H1 (cell line): ENCODE measurements at places on chromosomes 2 and 18.

GRCh38 chr2:224904381-224904780, 137.9 kb downstream of the DOCK10 start:
- DNase-seq, result no peak

- no peak for DNase-seq
Measured at GRCh38 chr18:62479574-62479973, 43.3 kb upstream of the ZCCHC2 start.

DNA sequence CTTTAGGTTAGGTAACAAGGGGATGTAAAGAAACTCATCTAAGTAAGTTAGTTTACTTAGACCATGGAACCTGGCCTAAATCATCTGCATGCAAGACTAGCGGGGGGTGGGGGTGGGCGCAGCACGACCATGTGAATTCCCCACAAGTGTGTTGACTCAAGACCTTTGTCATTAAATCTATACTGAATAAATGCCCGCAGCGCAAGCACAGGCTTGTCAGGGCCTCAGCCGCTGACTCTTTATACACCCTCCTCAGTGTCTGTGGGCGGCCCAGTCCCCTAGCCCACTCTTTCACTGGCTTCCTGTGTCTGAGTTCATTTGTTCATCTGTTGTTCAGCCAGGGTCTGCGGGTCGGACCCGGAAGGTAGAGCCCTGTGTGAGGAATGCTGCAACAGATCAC, 17.8 kb downstream of the MAP3K2 start:
- DNase-seq, result no peak

DNA sequence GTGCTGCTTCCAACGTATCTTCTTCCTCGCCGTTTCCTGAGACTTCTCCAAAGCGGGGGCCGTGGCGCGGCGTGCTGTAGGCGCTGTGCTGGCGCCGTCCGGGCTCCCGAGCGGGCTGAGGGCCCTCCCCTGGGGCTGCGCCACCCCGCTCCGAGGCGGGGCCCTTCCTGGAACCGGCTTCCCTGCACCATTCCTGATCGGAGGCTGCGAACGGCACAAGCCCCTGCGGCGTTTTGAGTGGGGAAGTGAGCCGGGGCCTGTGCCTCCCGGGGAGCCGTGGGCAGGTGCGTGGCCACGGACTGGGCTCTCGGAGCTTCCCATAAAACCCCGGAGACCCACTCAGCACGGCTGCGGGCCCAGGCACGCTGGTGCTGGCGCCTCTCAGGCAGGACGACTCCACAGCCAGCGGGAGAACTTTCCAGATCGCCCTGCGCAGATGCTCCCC, 74.7 kb downstream of the PSMG2 start:
- DNase-seq, result no peak

- DNase-seq, result no peak
Measured at GRCh38 chr2:128812183-128812940, 493.7 kb upstream of the HS6ST1 start.

DNA sequence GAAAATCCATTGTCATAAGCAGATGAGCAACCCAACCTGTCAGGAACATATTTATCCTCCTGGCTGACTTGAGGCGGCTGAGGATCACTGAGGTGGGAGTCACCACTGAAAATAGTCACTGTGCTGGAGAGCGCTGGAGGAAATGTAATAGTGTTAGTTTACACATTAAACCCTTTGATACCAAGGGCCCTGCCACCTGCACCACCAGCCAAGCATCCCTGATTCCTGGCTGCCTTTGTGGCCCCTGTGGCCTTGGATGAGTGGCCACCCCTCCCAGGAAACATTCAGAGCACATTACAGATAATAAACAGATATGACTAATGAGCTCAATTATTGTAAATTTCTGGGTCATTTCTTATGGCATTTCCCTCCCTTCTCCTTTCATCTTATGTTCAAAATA, 105.9 kb downstream of the LYPD1 start:
- no peak for DNase-seq

DNA sequence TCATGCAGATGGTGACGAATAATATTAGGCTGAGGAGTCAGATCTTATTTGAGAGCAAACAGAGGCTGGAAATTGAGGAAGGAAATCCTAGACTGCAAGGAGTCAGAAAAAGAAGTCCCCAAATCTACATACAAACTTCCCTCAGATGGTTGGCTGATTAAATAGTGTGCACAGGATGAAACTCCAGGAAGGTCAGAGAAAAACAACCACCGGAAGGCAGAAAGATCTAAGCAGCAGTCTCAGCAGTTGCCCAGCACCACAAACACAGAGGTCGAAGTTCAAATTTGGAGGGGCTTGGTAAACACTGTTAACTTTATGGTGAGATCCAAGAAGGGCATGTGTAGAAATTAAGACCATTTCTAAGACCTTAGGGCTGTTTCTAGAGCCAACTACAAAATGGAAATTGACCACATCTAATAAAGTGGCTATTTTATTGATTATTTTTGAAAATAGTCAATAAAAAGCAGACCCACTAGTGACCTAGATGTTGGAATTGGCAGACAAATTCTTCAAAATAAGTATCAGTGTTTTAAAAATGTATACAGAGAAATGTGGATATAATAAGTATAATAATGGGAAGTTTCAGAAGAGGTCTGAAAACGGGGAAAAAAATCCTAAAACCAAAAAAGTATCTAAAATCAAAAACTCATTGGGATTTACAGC, 134.8 kb downstream of the GALNT1 start:
- DNase-seq, result no peak

GRCh38 chr2:226057365-226057764, 657.9 kb downstream of the NYAP2 start:
- DNase-seq, result no peak

DNA sequence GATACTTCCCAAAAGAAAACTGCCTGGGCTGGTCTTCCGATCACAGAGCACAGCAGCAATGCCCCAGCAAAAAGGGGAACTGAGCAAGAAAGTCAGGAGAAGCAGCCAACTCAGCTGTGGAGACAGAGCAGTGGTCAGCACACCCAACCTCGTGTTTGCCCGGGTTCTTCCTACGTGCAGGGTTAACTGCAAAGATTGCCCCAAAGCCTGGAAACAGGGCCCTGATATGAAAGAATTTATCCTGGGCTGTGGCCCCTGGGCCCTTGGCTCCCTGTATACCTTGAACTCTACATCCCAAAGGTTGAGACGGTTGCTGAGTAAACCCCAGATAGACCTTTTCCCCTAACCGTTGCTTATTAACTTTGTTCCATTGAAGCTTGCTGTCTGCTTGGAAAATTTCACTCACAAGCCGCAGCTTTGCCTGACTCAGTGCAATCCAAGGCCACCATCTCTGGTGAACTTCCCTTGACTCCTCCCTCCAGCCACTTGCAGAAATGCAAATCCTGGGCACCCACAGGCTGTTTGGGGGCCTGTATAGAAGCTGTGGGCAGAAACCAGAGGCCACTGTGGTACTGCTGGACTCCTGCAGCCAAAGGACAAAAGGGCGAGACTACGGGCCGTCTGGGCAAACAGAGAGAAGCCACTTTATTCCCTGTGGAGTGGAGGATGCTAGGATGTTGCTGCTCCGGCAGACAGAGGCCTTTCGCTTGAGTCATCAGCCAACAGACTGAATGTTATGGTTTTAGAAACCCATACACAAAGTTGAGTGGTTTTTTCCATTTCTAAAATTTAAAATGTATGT, 18.2 kb downstream of the NRP2 start:
- no peak for DNase-seq
